ENCODE measurements at places on chromosomes 2 and 18. TPM values are rescaled to one million over a fixed set of nuclear protein-coding genes. Genes with fewer than 3 reads are reported as not detected.

LYPD6B gene
- 27.2 TPM for total RNA-seq

FSHR gene
- not detected for total RNA-seq

HYCC2 gene
- 19.1 TPM for total RNA-seq

ORC2 gene
- 38.3 TPM for total RNA-seq

CCDC68 gene
- total RNA-seq, result not detected

CDH20 gene
- total RNA-seq, result 0.89 TPM

ECEL1 gene
- 9.5 TPM for total RNA-seq

GRCh38 chr2:127818241-127818640 lies 7.3 kb upstream of the WDR33 start:
- no peak overlapping the region for H3K27ac ChIP-seq
- no peak overlapping the region for H3K4me3 ChIP-seq
- no peaks in the 10 kb centered on the region for H3K4me1 ChIP-seq
- no peak for DNase-seq

DNA sequence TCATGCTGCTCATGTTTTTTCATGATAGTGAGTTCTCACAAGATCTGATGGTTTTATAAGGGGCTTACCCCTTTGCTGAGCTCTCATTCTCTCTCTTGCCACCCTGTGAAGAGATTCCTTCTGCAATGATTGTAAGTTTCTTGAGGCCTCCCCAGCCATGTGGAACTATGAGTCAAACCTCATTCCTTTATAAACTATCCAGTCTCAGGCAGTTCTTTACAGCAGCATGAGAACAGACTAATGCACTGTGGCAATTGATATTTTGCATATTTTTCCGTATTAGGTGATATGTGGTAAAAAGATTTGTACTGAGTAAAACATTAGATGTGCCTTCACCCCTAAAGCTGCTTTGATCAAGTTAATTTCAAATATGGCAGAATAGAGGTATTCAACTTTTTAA lies 48.8 kb downstream of the RAB27B start:
- peaks cover 6% of the 10 kb centered on the region for H3K27me3 ChIP-seq
- no peak for DNase-seq
- H3K36me3 ChIP-seq, result no peaks in the 10 kb centered on the region
- no peak overlapping the region for H3K27ac ChIP-seq

DNA sequence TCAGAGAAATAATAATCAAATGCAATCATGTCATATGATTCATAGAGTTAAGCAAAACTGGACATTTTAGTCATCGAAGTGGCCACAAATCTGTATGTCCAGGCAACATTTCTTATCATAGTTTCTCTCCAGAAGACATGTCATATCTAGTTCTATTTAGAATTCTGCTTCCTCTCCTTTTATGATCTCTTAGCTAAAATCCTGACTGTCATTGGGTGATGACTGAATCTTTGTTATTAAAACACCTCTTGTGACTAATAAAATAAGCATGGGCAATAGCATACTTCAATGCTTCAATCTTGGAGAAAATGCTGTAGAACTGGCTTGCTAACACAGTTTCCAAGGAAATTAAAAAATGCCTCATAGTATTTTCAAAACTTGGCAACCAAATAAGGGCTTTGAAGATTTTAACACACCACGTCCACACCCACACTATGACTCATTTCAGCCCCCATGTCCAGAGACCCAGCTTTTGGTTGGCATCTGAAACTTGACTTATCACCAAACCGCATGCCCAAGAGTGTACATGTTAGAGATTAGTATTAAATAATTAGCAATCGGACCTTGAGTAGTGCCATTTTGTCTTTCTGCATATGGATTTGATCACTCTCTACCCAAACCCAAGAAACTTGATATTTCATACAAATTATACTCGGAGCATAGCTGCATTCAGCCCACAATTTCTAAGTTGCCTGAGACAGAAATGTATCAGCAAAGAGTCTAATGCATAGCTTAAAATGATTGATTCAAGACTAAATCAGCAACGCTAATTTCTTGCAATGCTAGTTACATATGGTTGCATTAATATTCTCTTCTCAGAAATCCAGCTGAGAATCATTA lies 106.5 kb upstream of the ETAA1 start:
- no peak for DNase-seq
- H3K27me3 ChIP-seq, result no peaks in the 10 kb centered on the region
- H3K27ac ChIP-seq, result no peak overlapping the region
- H3K4me3 ChIP-seq, result no peak overlapping the region

DNA sequence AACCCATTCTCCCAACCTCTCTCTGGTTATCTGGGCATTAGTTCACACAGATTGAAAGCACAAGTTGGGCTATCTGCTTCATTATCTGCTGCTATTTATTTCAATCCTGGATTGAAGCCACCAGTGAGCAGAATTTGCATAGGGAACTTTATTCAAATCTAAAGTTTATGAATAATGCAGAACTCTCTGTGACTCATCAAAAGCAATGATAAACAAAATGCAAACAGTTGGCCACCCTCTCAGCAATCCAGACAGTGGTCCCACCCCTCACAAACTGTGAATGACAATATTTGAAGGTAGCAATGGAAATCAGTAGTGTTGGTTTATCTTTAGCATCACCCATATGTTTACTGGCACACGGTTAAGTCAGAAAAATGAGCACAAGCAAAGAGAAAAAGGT lies 106.8 kb upstream of the TMEM178A start:
- no peak for DNase-seq
- peaks cover 19% of the 10 kb centered on the region for H3K36me3 ChIP-seq
- no peak overlapping the region for H3K27ac ChIP-seq
- H3K4me1 ChIP-seq, result no peaks in the 10 kb centered on the region

- H3K4me1 ChIP-seq, result peaks cover 7% of the 10 kb centered on the region
- H3K4me3 ChIP-seq, result peak within 1 kb of the TSS; percentile 52
- H3K27ac ChIP-seq, result no peak within 1 kb of the TSS
- H3K27me3 ChIP-seq, result peaks cover 68% of the 10 kb centered on the region
- H3K36me3 ChIP-seq, result no peaks in the 10 kb centered on the region
- DNase-seq, result peak; percentile 51
Observed at GRCh38 chr2:166494140-166494624, at the start of gene SCN7A. Gene SCN7A (minus strand): TSS chr2:166494249. CDS start chr2:166477696, 16,553 bp downstream.

GRCh38 chr2:217856159-217856558 lies 146.6 kb downstream of the TNS1 start:
- no peak overlapping the region for H3K27ac ChIP-seq
- no peak overlapping the region for H3K4me3 ChIP-seq
- no peak for DNase-seq
- no peaks in the 10 kb centered on the region for H3K27me3 ChIP-seq
- H3K4me1 ChIP-seq, result peaks cover 31% of the 10 kb centered on the region

GRCh38 chr2:199907008-199907714 lies 3.9 kb upstream of the C2orf69 start:
- H3K36me3 ChIP-seq, result no peaks in the 10 kb centered on the region
- H3K4me1 ChIP-seq, result peaks cover 6% of the 10 kb centered on the region
- no peak for DNase-seq
- H3K27me3 ChIP-seq, result peaks cover 4% of the 10 kb centered on the region
- H3K27ac ChIP-seq, result no peak overlapping the region
- no peak overlapping the region for H3K4me3 ChIP-seq

GRCh38 chr2:84963692-84964405 lies 7.1 kb upstream of the KCMF1 start:
- no peaks in the 10 kb centered on the region for H3K27me3 ChIP-seq
- no peak overlapping the region for H3K27ac ChIP-seq
- peaks cover 29% of the 10 kb centered on the region for H3K36me3 ChIP-seq
- H3K4me1 ChIP-seq, result peaks cover 18% of the 10 kb centered on the region

GRCh38 chr2:75334076-75334475 lies 134.8 kb upstream of the TACR1 start:
- H3K4me1 ChIP-seq, result no peaks in the 10 kb centered on the region
- DNase-seq, result no peak
- no peak overlapping the region for H3K27ac ChIP-seq
- H3K27me3 ChIP-seq, result peaks cover 5% of the 10 kb centered on the region
- H3K36me3 ChIP-seq, result no peaks in the 10 kb centered on the region

Measured in mesothelial cell of epicardium (in vitro differentiated cells).